Activated CD4-positive, alpha-beta memory T cell treated with anti-CD3 and anti-CD28 coated beads for 36 hours (primary cell): ENCODE measurements at places on chromosomes 4 and X. TPM values are rescaled to one million over a fixed set of nuclear protein-coding genes. Genes with fewer than 3 reads are reported as not detected.

The UGT2B7 gene
- total RNA-seq: not detected

The RTL5 gene
- 0.92 TPM for total RNA-seq

The ABCG2 gene
- total RNA-seq: 0.75 TPM

The NPY1R gene
- total RNA-seq: not detected

The ETDB gene
- total RNA-seq: not detected

The SYN1 gene
- 1.3 TPM for total RNA-seq

The PFKFB1 gene
- total RNA-seq: 0.59 TPM

The GPM6B gene
- total RNA-seq: not detected

The ODAPH gene
- 0.27 TPM for total RNA-seq

The SH3RF1 gene
- 0.24 TPM for total RNA-seq

The ARHGEF38 gene
- total RNA-seq: not detected

The CXCL11 gene
- total RNA-seq: not detected

The SETD7 gene
- 16.6 TPM for total RNA-seq

The MAGEB5 gene
- not detected for total RNA-seq

The UGT2B17 gene
- not detected for total RNA-seq

The FAM9A gene
- not detected for total RNA-seq

The TRIM75 gene
- total RNA-seq: not detected

The LSM6 gene
- total RNA-seq: 64.2 TPM

The ENOX2 gene
- total RNA-seq: 13.3 TPM

The ENPEP gene
- total RNA-seq: not detected

The TMEM47 gene
- total RNA-seq: not detected

The DUSP21 gene
- total RNA-seq: not detected

The FATE1 gene
- not detected for total RNA-seq

The SERTM2 gene
- total RNA-seq: not detected

The PF4V1 gene
- total RNA-seq: not detected

The ERAS gene
- total RNA-seq: not detected

The SOWAHB gene
- total RNA-seq: not detected

The TCP11X1 gene
- total RNA-seq: not detected

The RAI2 gene
- 0.39 TPM for total RNA-seq

The HEPH gene
- total RNA-seq: not detected

The KLHL2 gene
- total RNA-seq: 25.0 TPM

The GAGE1 gene
- total RNA-seq: not detected

The TMPRSS11F gene
- total RNA-seq: not detected

The ADH6 gene
- not detected for total RNA-seq

The CCDC120 gene
- total RNA-seq: 2.7 TPM

The PNMA6F gene
- total RNA-seq: not detected

The TLR1 gene
- 1.5 TPM for total RNA-seq

The ZBTB49 gene
- total RNA-seq: 4.6 TPM

The NIPAL1 gene
- 1.3 TPM for total RNA-seq

The VBP1 gene
- 100 TPM for total RNA-seq
